ENCODE measurements at places on chromosomes 11 and 22.

GRCh38 chr11:63873311-63873710, 34.4 kb downstream of the MARK2 start:
- peak; percentile 41 for DNase-seq

- no peak for DNase-seq
These were observed at the start of gene CHRDL2 for GRCh38 chr11:74731301-74732094. CHRDL2 (minus strand) TSS chr11:74731426; CDS start chr11:74730888, 538 bp downstream.

- no peak for DNase-seq
These were observed 604.3 kb upstream of the API5 start for GRCh38 chr11:42707541-42707940.

DNA sequence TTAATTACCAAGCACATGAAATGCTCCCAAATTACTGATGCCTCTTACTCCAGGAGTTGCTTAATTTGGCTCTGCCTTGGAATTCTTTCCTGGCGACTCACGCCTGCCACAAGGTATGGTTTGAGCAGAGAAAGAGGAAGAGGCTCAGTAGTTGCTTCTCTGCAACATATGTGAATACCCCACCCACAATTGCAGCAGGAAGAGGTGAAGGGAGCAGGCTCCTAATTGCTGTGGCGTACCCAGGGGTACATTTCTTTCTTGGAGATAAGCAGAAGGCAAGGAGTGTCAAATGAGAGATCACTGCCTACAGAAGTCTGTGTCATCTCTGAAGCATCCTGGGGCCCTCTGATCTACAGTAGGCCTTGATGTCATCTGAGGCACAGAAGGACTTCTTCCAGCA, 10.6 kb upstream of the NNMT start:
- no peak for DNase-seq

GRCh38 chr11:34236572-34236971, 121.2 kb downstream of the ABTB2 start:
- no peak for DNase-seq

DNA sequence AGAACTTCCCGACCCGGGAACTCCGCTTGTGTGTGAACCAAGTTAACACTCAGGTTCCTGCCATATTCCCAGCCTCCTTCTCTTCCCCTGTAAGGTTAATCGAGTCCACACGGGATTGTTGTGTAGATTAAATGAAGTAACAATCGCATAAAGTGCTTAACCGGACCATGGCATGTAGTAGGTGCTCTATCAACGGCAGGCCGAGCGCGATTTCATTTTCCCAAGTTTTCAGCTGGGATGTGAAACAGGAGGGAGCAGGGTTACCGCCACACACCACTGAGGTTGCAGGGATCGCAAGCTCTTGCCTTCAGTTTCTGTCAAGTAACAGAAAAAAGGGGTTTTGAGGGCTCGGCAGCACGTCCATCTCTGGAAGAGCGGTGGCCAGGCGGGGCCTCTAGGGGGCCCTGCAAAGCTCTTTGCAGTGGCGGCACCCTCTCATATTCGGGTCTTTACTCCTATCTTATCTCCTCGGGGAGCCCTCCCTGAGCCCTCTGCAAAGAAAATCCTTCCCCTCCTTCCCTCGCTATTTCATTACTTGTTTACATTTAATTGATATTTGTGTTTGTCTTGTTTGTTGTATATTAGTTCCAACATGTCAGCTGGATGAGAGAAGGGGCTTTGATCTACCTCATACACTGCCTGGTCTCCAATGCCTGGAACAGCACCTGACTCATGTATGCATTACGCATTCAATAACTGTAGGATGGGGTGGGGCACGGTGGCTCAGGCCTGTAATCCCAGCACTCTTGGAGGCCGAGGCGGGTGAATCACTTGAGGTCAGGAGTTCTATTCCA, 816 bp upstream of the PLEKHA7 start:
- DNase-seq = no peak

- DNase-seq = no peak
These were observed 219.9 kb downstream of the HIPK3 start for GRCh38 chr11:33476945-33477606.

DNA sequence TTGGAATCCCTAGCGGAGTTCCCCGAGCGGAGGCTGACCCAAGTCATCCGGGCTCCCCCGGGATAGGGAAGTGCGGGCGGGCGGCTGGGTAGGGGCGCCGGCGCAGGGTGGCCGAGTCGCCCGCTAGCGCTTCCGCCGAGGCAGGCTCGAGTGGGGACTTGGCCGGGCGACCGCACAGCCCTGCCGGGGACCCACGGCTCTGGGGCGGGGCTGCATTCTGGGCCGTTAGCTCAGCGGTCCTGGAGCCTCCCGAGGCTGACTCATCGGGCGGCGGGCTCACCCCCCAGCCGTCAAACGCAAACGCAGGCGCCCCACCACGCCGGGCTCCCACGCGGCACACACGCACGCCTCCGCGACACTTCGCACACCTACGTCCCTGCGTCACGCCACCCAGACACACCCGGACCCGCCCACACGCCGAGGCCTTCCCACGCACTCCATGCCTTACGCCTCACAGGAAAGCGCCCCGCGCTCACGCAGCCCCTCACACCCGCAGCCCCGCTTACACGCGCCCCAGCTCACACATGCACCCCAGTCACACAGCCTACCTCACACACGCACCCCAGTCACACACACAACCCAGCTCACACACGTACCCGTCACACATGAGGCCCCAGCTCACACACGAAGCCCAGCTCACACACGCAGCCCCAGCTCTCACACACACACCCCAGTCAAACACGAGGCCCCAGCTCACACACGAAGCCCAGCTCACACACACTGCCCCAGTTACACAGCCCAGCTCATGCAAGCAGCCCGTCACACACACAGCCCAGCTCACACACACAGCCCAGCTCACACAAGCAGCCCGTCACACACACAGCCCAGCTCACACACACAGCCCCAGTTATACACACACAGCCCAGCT, 1.2 kb downstream of the PHLDB1 start:
- DNase-seq = peak; percentile 87

DNA sequence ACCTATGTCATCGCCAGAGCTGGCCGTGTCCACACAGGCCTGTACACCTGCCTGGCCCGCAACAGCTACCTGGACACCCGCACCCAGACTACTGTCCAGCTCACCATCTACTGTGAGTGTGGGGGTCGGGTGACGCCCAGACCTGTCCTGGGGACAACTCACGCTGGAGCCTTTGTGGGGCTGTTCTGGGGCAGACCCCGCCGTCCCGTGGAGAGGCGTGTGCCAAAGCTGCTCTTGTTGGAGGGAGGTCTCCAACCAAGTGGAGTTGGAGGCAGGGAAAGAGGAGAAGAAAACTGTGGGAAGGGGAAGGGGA, 4.3 kb downstream of the VSIG10L2 start:
- no peak for DNase-seq

GRCh38 chr11:122232985-122233384, 117.0 kb upstream of the BLID start:
- no peak for DNase-seq

GRCh38 chr11:82631722-82632630, 101.7 kb downstream of the FAM181B start:
- no peak for DNase-seq

- no peak for DNase-seq
These were observed 108.1 kb downstream of the INSC start for GRCh38 chr11:15222777-15223176.

- DNase-seq = no peak
These were observed 63.6 kb downstream of the PARVG start for GRCh38 chr22:44244265-44244822.

DNA sequence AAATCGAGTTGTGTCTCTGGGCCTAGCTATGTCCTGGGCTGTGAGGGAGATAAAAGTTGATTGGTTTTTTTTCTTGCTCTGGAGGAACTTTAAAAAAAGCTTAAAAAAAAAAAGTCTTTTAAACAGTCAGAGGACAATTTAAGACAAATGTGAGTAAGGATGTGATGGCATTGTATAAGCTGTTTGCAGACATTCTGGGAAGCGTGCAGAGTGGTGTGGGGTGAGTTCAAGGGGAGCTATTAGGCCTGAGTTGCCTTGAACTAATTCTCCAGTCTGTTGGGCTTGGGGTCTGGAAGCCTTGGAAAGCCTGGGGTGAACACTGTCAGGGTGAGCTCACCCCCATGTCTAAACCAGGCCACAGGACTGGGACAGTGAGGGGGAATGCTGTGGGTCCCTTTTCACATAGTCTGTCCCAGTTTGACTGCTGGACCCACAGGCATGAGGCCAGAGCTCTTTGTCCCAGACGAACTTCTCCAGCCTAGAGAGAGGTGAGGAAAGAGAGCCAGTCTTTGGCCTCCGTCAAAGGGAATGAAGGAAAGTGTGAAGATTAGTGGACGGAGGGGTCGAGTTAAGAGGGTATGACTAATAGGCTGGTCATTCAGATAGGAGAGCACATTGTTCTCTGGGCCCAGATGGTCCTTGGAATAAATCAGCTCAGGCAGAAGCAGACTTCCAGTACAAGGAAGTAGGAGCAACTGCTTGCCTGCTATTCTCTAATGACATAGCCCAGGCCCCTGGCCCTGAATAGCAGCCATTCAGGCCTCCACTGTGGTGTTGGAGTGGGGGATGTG, 76.4 kb upstream of the NNMT start:
- DNase-seq = no peak

- no peak for DNase-seq
These were observed 8.5 kb downstream of the FHIP1B start for GRCh38 chr11:6225896-6226295.

- no peak for DNase-seq
These were observed 603.7 kb downstream of the TBC1D22A start for GRCh38 chr22:47366026-47366767.

- DNase-seq = peak; percentile 90
These were observed 11.4 kb downstream of the BCL9L start for GRCh38 chr11:118914178-118914918.

GRCh38 chr11:61035526-61035835, 64.0 kb downstream of the CD6 start:
- no peak for DNase-seq

- no peak for DNase-seq
These were observed 7.1 kb upstream of the MUC6 start for GRCh38 chr11:1043563-1044096.

DNA sequence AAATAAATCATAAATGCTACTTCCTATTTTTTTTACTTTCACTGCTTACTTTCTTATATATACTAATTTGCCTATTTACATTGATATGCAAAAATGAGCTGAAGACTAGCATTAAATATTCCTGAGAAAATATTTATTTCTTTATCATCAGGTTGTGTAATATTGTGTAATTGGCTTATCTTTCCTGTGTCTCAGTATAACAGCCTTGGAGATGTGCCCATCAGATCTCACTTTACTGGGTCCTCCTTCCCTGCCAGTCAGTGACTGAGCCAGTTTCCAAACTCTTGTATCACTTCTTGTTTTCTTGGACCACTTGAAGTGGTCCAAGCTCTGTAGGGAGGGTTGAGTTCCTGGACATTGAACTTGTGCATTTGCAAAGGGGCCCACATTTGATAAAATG, 900.0 kb downstream of the LUZP2 start:
- no peak for DNase-seq

GRCh38 chr11:9772218-9772617, 108.3 kb downstream of the SWAP70 start:
- DNase-seq = no peak

- no peak for DNase-seq
These were observed 447.4 kb downstream of the BRD1 start for GRCh38 chr22:49380095-49380827.

- no peak for DNase-seq
These were observed 148.3 kb upstream of the THY1 start for GRCh38 chr11:119571311-119571710.

DNA sequence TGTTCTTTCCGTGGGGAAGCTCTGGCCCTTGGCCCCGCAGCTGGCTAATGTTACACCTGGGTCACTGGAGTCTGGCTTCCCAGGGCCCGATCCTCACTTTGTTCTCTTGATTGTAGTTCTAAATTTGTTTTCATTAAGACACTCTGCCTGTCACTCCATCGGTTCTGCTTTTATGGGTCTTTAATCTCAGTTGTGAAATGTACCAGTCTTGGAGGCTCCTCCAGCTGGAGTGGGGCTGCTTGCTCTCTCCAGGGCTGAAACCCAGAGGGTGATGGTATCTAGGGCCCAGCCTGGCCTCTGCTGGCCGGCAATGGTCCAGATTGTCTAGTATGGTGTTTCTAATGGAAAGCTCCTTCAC, 352.9 kb downstream of the TENM4 start:
- DNase-seq = no peak

DNA sequence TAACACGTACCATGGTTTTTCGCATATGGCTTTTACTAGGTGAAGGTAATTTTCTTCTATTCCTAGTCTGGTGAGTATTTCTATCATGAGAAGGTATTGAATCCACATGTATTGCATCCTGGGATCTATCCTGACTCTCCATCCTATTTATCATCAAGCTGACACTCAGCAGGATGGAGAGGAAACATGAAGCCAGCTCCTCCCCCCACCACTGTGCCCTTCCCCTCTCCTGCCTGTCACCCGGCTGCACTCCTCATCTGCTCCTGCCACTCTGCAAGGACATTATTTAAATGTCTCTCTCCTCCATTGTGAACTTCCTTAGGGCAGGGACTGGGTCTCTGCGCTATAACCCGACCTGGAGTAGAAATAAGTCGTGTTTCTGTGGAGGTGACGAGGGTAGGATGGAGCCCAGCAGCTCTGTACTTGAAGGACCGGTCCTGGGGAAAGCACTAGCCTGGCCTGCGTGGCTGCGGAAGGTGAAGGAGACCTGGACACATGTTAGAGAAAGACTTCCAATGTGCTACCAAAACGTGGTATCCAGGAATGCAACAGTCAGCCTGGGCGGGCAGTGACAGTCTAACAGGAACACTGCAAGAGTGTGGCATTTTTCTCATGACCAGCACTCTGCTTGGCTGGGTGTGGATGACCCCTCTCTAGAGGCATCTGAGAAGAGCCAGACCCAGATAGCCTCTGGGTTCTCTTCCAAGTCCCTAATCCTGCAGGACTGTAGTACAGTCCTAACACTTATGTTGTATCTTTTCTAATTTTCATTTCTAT, 111.2 kb downstream of the MICAL3 start:
- no peak for DNase-seq

DNA sequence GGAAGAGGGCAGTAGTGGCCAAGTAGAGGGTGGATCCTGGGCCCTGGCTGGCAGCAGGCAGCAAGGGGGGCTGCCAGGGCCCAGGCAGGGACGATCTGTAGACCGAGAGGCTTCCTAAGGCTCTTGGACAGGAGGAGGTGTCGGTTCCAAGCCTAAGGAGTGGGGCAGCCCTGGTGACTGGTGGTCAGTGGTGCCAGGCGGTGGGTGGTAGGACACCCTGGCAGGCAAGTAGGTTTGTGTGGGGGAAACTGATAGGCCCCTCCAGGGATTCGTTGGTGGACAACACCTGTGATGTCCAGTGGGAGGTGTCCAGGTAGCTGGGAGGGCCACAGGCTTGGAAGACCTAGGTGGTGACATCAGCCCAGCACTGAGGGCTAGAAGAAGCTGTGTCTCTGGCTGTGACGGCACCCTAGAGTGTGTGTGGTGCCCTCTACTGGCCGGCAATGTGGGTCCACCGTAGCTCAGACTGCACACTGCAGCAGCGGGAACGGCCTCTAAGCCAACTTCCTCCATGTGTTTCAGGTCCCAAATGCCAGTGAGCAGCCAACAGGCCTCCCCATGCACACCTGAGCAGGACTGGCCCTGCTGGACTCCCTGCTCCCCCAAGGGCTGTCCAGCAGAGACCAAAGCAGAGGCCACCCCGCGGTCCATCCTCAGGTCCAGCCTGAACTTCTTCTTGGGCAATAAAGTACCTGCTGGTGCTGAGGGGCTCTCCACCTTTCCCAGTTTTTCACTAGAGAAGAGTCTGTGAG, 9.4 kb upstream of the SAMM50 start:
- peak; percentile 52 for DNase-seq

GRCh38 chr11:107808521-107808920, 50.1 kb downstream of the SLC35F2 start:
- no peak for DNase-seq

Measured in naive thymus-derived CD8-positive, alpha-beta T cell (primary cell).